ENCODE measurements at places on chromosomes 16 and 17. TPM values are rescaled to one million over a fixed set of nuclear protein-coding genes. Genes with fewer than 3 reads are reported as not detected.

Gene CCT6B
- total RNA-seq, result 0.38 TPM

Gene KRTAP4-6
- total RNA-seq, result not detected

Gene ZNF48
- 13.3 TPM for total RNA-seq

Gene KCTD19
- total RNA-seq, result 0.09 TPM

Gene SCIMP
- not detected for total RNA-seq

Gene AOC3
- total RNA-seq, result under 0.01 TPM

Gene TBC1D3D
- total RNA-seq, result 0.47 TPM

Gene UNC45B
- total RNA-seq, result not detected

Gene FZD2
- total RNA-seq, result 1.7 TPM

Gene RHOT2
- total RNA-seq, result 37.8 TPM

Gene TBC1D3G
- total RNA-seq, result not detected

Gene TTYH2
- total RNA-seq, result 3.4 TPM

Gene FBXO47
- 0.09 TPM for total RNA-seq

Gene KIF19
- total RNA-seq, result 0.99 TPM

Gene HS3ST3A1
- total RNA-seq, result 0.18 TPM

All from endothelial cell of coronary artery (primary cell).